Brain microvascular endothelial cell (primary cell): ENCODE measurements at places on chromosomes 7 and 10.

GRCh38 chr7:114857605-114858004 is 64.3 kb upstream of the MDFIC start:
- DNase-seq: peak; percentile 23

- DNase-seq: no peak
Observed at GRCh38 chr10:10120671-10121070, 897.0 kb upstream of the CELF2 start.

- no peak for DNase-seq
Observed at GRCh38 chr10:49001870-49002672, 62.4 kb upstream of the LRRC18 start.

DNA sequence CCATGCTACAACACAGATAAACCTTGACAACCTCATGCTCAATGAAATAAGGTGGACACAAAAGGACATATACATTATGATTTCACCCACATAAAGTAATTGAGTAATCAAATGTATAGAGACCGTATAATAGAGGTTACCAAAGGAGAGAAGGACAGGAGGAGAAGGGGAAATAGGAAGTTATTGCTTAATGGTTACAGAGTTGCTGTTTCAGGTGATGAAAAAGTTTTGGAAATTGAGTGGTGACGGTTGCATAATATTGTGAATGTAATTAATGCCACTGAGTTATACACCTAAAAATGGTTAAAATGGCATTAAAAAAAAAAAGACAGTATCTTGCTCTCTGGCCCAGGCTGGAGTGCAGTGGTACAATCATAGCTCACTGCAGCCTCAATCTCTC is 1.5 kb upstream of the OGDH start:
- DNase-seq: no peak

DNA sequence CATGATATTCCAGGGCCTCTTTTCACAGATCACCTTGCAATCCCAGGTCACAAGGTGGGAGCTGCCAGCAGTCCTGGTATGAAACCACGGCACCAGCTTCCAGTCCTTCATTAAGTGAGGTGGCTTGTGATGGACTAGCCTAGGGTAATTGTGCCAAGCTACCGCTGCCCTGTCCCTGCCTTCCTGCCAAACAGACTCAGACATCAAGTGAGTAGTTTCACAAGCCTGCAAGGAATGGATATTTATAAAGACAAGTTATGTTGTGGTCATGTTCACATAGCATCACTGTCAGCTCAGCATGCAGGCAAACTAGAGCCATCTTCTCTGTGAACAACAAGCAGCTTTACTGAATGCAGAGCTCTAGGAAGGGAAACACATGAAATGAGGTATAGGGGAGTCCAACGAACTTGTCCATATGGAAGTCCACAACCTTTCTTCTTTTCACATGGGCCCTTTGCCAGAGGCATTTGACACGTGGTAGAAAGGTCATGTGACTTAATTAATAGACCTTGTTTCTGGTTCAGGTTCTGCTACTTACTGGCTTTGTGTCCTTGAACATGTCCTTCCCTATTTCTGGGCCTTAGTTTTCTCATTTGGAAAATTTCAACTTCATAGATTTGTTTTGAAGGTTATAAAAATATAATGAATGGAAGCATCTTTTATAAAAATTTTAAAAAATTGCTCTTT is 1061.2 kb downstream of the KCNMA1 start:
- DNase-seq: peak; percentile 60

GRCh38 chr10:95552679-95553342 is 8.4 kb downstream of the SORBS1 start:
- no peak for DNase-seq

DNA sequence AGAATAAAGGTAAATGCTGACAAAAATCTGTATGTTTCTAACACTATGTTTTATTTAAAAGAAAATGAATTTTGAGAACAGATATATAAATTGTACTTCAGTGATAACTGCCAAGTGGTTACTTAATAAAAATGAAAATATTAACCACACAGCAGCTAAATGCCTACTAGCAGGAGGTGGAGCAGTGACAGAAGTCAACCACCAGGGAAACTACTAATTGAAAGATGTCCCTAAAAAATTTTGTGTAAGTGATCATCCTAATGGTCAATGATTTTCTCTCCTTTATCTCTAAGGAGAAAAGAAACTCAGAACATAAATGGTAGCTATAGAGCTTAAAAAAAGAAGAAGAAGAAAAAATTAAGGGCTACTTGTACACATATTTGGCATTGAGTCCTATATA is 22.9 kb downstream of the WNT16 start:
- no peak for DNase-seq

DNA sequence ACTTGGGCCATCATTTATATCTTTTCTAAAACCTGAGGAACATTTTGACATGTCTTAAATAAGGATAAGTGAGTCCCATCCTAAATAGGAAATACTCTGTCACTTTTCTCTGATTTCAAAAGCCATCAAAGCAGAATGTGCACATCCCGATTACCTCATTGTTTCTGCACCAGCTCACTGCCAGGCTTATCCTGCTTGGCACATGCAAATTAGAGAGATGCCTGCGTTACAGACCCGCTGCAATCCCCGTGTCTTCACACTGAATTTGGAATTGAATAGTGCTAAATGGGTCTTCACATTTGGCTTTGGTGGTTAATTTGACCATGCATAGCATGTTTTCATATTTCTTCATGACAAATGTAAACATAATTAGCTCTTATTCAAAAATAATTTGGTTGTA is 279.5 kb downstream of the WDR37 start:
- no peak for DNase-seq

DNA sequence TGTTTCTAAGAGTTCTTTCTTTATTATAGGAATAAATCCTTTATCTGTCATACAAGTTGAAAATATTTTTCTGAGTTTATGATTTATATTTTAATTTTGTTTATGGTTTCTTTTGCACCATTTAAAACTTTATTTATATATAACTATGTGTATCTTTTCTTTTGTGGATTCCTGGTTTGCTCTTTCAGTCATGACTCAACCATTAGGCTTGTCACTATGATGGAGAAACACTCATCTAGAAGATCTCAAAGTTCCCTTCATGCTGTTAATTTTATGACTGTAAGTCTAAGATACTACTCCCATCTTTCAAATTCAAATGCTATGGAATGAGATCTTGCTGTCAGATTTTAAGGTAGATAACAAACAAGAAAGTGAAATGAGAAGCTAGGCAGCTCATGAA is 199.5 kb downstream of the INHBA start:
- DNase-seq: no peak

GRCh38 chr10:52353960-52354394 is 39.9 kb downstream of the DKK1 start:
- no peak for DNase-seq

DNA sequence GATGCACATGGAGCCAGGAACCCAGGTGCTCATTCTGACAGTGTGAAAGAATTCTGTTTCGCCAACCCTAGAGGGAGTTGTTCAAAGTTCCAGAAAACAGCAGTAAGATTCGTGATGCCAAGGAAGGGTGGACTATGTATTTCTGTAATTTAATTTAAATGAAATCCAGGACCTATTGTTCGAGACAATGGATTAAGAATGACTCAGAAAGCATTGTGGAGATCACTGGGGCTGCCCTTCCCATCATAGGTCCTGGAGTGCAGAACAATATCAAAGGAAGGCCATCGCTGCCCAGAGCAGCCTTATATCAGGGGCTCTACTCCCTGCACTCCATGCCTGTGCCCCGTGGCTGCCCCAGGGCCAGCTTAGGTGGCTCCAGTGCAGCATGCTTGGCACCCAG is 32.1 kb upstream of the CALD1 start:
- DNase-seq: no peak

DNA sequence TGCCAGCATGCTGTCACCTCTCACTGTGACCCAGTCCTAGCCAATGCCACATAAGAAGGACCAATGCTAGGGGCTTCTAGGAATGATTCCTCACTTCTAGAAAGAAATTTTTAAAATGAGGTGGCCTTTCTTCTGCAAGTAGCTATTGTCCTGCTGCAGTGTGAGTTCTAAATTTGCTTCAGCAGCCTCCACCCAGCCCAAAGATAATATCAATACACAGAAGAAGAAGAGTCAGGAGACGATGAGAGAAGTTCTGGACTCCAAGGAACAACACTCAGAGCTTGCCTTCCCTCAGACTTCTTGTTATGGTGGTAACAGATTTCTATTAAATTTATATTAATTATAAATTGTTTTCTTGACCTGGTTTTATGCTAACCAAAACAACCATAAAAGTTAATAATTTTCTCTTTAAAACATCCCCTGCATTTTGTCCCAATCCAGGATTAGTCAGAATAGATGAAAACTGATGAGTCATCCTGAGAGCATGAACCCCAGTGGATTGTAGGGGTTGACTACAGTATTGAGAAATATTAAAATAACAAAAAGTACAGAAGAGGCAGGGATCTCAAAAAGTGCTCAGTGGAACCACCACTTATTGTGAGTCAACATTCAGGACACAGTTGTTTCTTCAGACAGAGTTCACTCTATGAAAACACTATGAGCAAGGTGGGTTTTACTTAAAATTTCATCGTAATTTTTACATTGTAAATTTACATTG is 29.6 kb upstream of the AKR1C2 start:
- peak; percentile 79 for DNase-seq

- no peak for DNase-seq
Observed at GRCh38 chr10:99329304-99329553, at the start of gene CNNM1. Gene CNNM1, plus strand, starts transcription at chr10:99329356. Its CDS starts 32 bp downstream, at chr10:99329388.

DNA sequence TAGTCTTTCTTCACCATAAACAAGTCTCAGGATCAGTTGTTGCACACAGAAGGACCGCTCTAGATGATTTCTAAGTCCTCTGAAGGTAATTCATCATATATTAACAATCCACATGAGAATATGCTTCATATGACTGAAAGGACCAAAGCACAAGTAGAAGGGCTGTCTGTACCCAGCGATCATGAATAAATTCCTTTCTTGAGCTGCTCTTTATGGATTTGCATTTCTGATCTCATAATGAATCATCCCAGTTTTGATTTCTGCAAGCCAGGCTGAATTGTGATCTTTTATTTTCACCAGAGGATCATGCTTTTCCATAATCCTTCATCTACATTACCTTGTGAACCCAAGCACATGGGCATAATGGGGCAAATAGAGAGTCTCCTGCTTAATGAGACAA is 675.6 kb downstream of the MAGI2 start:
- DNase-seq: no peak

GRCh38 chr7:142379201-142379885 is 121.5 kb upstream of the PRSS58 start:
- DNase-seq: no peak

- no peak for DNase-seq
Observed at GRCh38 chr7:37701769-37702168, 18.2 kb downstream of the GPR141 start.

DNA sequence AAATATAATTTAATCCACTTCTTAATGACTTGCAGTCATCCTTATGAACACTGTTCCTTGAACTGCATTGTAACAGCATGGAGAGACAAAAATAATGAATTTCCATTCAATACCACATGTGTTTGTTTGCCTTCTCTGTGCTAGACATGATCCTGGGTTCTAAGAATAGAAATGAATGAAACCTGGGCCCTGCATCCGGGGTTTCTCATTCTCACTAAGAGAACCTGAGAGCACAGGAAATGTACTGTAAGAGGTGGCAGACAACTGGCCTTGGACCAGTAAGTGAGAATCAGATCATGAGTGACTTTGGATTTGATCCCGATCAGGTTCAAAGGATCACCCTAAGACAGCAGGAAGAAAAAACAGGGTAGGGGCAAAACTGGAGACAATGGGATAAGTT is 37.2 kb upstream of the CUL1 start:
- no peak for DNase-seq
